ENCODE measurements at places on chromosomes 2 and 18. TPM values are rescaled to one million over a fixed set of nuclear protein-coding genes. Genes with fewer than 3 reads are reported as not detected.

GRCh38 chr18:8326763-8327394 lies 282.4 kb upstream of the RAB12 start:
- no peak for DNase-seq

The UGT1A8 gene
- total RNA-seq: not detected

GRCh38 chr2:70991142-70991541 lies 3.5 kb downstream of the TEX261 start:
- no peak for DNase-seq

The PLEK gene
- not detected for total RNA-seq

- DNase-seq: no peak
Measured at GRCh38 chr18:70663141-70663540, 374.3 kb downstream of the SOCS6 start.

GRCh38 chr2:40466935-40467572 lies 15.2 kb upstream of the SLC8A1 start:
- DNase-seq: no peak

The TBR1 gene
- not detected for total RNA-seq

The POTEI gene
- 5.6 TPM for total RNA-seq

- DNase-seq: no peak
Measured at GRCh38 chr2:166240387-166241313, 112.8 kb upstream of the SCN1A start.

The ANKRD29 gene
- 0.36 TPM for total RNA-seq

DNA sequence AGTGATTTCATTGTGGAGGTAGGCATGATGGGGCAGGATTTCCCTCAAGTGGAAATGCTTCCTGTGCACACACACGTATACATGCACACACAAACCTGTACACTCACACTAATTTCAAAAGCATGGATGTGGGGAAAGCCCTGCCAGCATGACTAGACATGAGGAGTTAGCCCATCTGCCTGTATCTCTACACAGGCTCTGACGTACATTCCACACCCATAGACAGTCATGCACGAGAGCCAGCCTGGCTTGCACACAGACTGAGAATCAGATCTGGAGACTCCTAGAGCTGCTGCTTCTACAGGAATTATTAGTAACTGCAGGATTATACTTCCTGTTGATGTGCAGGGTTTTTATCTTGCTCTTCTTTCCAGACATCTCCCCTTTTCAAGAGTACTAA lies 27.3 kb upstream of the NFU1 start:
- DNase-seq: no peak

The KCNIP3 gene
- total RNA-seq: 4.3 TPM

GRCh38 chr2:230155359-230155758 lies 64.4 kb downstream of the SP110 start:
- no peak for DNase-seq

- DNase-seq: no peak
Measured at GRCh38 chr2:46719487-46719886, 196.1 kb downstream of the MCFD2 start.

DNA sequence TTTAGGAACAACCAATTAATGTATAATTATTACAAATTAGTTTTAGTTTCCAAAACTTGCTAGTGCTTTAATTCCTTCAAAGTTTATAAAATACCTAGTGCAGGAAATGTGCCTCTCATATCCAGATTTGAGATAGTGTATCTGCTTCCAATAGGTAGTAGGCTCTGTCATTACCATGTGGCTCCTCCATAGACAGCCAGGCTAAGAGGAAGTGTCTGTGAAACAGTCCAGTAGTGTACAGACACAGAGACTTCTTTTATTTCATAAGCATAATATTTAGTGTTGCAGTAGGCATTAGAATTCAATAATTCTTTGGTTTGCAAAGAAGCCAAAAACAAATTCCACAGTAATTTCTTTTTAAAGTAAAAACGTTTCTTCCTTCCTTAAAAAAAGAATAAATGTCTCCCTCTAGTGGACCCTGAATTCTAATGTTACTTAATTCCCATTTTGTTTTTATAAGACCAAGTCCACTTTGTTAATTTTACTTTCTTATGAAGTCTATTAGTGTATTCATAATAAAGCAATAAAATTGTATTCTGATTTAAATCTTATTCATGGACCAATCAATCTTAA lies 101.2 kb downstream of the NEB start:
- DNase-seq: no peak

GRCh38 chr2:101057051-101057933 lies 55.2 kb downstream of the RPL31 start:
- no peak for DNase-seq

The DNER gene
- 0.91 TPM for total RNA-seq

GRCh38 chr2:287911-288757 lies at the start of gene ALKAL2:
TSS of gene ALKAL2 (minus strand) at chr2:288091. CDS start at chr2:287835, 256 bp downstream.
- DNase-seq: peak; percentile 18

The SERPINB3 gene
- not detected for total RNA-seq

DNA sequence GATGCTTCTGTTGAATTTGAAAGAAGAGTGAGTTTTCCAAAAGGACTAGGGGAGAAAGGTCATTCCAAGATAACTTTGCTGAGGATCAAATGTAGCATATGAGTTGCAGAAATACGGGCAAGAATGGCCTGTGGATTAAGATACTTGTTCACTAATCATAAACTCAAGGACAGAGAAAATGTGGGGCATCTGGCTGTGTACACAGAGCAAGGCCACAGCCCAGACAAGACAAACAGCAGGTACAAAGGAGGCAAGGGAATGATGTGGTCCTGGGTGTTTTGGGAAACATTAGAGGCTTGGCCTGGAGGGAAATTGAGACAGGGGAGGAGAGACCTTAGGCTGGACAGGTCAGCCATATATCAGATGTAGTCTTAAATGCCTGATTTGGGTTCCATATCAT lies 254.8 kb downstream of the TTC32 start:
- no peak for DNase-seq

DNA sequence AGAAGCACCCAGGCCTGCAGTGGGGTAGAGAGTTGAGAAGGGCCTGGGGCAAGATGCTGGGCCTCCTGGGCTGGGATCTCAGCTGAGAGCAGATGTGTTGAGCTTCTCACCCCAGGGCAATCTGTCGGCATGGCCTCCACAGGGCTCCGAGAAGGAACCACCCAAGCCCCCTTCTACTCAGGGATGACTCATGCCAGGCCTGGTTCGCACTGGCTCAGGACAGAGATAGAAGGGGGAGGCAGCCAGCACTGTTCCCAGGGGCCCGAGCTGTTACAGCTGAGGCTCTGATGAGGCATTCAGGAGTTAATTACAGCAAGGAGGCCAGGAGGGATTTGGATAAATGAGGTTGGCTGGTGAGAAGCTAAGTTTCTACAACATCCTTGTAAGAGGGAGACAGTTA lies 62.5 kb downstream of the CENPO start:
- no peak for DNase-seq

DNA sequence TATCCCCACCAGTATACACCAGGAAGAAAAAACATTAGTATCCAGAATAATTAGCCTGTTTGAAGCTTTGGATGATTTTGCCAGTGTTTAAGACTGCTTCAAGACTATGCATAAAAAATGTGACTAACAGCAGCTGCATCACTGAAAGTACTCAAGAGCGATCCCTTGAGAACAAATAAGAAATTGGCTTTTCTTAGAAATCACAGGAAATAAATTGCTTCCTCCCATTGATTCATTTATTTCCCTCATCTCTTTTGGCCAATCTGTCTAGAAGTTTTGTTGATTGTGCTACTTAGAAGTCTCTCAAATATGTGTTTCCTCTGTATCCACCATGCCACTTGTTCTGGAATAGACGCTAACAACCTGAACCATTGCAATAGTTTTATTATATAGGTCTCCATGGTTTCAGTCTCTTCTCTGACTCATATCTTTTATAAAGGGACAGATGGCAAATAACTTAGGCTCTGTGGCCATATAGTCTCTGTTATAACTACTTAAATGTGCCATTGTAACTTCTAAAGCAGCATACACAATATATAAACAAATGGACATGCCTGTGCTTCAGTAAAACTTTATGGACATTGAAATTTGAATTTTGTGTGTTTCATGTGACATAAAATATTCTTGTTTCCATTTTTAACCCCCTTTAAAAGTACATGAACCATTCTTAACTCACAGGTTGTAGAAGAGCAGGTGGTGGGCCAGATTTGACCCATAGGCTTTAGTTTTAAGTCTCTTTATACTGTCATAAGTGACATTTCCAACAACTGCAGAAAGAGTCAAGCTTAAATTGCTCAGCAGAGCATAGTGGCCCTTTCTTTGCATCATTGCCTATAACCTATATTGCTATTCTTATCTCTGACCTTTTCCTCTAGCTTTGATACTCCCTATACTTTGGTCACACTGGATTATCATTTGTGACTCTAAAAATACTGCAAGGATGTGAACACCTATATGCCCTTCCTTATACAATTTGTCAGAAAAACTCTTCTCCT lies 123.9 kb downstream of the MC4R start:
- no peak for DNase-seq

The TNFRSF11A gene
- total RNA-seq: 0.64 TPM

The STEAP3 gene
- total RNA-seq: 6.8 TPM

GRCh38 chr2:28828382-28828781 lies 17.7 kb downstream of the SPDYA start:
- no peak for DNase-seq

The CCBE1 gene
- total RNA-seq: 1.1 TPM

- DNase-seq: no peak
Measured at GRCh38 chr2:204717591-204717990, 172.3 kb downstream of the PARD3B start.

DNA sequence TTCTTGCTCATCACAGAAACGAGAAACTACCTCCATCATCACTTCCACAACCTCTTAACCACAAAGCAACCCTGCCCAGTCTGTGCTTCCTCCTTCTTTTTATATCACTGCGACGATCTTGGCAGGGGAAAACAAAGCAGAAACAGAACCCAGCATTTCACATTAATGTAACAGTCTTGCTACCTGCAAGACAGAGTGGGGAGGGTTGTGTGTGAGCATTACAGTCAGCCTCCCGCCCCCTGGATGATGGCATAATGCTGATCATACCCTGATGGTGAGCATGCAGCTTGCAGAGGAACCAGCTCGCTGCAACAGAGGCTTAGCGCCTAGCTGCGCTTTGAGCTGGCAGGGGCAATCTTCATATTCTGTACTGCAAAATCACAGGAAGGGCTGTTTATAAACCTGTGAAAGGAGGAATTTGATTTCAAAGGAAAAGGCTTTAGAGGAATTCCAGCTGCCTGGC lies 376.1 kb downstream of the IRS1 start:
- DNase-seq: no peak

The PMAIP1 gene
- total RNA-seq: 4.6 TPM

The BOLL gene
- total RNA-seq: 0.22 TPM

The SLC16A14 gene
- total RNA-seq: 2.4 TPM

GRCh38 chr18:11674119-11674518 lies 14.9 kb upstream of the GNAL start:
- no peak for DNase-seq

DNA sequence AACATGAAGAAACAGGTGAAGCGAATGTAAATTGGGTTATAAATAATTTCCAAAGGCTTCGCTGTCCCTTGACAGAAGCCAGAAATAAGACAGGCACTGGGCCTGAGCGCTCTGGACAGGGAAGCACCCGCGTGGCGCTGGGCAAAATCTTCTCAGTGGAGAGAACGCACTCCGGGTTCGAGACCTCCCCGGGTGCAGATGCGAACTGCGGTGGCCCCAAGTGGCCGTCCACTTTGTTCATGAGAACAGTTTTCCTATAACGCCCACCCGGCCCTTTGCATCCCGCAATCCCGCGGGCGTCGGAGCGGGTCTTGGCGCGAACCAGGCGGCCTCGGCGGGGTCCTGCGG lies 651 bp upstream of the DPYSL5 start:
- DNase-seq: no peak

The LRRC30 gene
- not detected for total RNA-seq

DNA sequence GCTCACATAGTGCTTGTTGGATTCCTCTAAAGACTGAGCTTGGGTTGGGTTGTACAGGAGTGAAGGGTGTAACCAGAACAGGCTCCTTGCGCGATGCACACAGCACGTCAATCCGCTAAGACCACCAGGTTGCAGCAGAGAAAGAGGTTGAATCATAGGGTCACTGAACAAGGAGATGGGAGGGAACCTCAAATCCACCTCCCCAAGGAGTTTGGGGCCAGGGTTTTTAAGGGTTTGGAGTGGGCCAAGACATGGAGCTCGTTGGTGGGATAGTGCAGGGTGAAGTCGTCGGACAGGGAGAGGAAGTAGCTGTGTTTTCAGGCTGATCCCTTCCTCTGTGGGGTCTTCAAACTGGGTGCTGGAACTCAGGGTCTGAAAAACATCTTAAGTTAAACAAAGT lies 20.8 kb upstream of the MTCL1 start:
- no peak for DNase-seq

- DNase-seq: no peak
Measured at GRCh38 chr2:3199627-3200345, 177.8 kb downstream of the EIPR1 start.

The CCDC150 gene
- 40.1 TPM for total RNA-seq

DNA sequence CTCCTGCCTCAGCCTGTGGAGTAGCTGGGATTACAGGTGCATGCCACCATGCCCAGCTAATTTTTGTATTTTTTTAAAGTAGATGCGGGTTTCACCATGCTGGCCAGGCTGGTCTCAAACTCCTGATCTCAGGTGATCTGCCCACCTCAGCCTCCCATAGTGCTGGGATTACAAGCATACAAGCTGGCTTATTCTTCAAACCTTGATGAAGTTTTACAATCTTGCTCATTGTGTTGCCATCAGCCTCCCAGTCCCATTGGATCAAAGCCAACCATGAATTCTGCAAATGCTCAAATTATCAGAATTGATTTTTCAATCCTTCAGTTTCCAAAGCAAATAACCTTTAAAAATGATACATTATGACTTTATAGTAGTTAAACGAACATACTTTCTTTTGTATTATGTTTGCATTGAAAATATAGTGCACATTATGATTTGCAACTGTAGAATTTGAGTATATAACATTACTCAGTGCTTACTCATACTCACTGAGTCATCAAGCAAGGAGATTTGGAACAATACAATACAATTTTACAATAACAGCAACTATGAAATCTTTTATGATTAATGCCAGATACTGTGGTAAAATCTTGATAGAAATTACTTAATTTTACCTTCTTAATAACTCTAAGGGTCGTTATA lies 1491.9 kb upstream of the CELF4 start:
- DNase-seq: no peak

DNA sequence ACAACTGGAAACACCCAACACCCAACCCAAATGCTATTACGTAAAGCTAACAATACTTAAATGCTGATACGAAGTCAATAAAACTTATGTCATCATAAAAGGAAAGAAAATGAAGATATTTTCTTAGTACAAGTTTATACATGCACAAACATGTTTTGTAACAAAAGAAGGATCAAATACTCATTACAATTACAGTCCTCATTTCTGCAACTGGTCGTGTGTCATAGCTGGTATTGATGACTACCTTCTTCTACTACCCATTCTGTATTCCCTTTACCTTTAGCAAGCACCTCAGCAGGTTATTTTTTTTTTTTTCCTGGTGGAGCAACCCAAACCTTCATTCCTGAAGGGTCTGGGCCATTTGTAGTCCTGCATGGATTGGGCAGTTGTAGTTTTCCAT lies 1298.5 kb downstream of the SUCLG1 start:
- DNase-seq: no peak
